ENCODE measurements at places on chromosomes 2 and 18.

DNA sequence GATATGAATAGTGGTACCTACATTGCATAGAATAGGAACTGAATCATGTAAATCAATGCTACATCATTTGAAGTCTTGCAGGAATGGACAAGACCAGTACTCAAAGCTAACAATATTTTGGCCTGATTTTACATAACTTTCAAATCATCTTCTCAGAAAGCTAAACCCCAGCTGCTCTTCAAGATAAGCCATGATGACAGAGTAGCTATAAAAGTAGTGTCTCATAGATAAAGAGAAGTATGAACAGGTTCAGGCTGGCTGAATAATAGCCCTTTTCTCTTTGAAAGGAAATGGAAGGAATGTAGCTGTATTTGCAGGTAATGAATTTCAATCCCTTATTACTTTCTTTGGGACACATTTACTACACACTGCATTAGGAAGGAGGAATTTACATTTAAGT lies 28.2 kb downstream of the TSPYL6 start:
- no peak for DNase-seq

GRCh38 chr2:16604236-16604635 lies 61.4 kb downstream of the CYRIA start:
- no peak for DNase-seq

- no peak for DNase-seq
Observed at GRCh38 chr2:15058721-15059157, 426.2 kb downstream of the LRATD1 start.

GRCh38 chr18:55477499-55477859 lies 110.5 kb downstream of the TCF4 start:
- DNase-seq, result no peak

GRCh38 chr2:210503725-210504191 lies 27.2 kb upstream of the LANCL1 start:
- no peak for DNase-seq

DNA sequence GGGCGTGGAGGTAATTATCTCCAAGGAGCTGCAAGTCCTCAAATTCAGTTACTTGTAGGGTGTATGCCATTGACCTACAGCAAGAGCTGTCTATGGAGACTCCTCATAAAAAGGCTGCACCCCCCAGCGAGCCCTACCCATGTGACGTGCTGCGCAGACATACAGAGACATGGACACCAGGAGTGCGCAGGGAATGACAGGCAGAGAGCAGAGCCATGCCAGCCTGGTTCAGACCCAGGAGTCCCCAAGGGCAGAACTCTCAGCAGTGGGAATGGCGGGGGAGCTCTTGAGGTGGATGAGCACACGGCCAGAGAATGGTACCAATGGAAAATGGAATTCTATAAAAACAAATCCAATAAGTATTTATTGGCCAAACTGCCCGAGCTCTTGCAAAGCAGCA lies 310.1 kb downstream of the MYCN start:
- no peak for DNase-seq

DNA sequence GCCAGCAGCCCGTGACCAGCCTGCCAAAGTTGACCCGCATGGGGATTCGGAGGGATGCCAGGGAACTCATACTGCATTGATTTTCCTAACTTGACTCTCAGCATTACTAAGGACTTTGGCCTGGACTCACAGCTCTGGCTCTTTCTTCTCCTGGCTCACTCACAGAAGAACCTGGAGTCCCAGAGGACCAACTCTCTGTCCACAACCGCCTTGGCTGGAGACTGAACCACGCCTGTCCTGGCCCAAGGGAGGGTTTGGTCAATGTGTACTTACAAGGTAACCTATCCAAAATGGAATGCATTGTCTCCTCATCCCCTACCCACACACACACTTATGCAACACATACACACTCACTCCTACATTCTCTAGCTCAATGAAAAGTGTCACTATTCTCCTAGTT lies 135.6 kb upstream of the KLHL29 start:
- DNase-seq, result no peak

DNA sequence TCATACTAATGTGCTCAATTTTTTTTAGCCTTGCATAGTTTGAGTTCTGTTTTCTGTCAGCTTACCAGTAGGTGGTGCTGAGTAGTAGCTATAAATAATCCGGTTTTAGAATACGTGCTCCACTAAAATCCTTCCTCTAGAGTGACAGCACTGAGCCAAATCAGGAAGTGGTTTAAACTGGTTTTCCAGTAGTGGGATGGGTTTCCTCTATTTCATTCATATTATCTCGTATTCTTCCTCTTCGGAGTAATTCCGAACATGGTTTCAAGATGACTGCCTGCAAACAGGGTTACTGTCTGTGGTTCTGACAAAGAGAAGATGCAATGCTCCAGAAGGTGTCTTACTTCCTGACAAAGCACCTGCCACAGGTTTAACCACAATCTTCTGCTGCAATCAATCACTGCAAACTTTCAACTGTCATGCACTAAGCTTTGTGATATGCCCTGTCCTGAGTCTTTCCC lies 496.9 kb upstream of the VRK2 start:
- no peak for DNase-seq
